ENCODE measurements at places on chromosomes 2 and 18.

GRCh38 chr2:142033393-142033792 is 97.4 kb downstream of the LRP1B start:
- DNase-seq: no peak

GRCh38 chr2:237935740-237936452 is 30.9 kb upstream of the UBE2F start:
- DNase-seq: no peak

DNA sequence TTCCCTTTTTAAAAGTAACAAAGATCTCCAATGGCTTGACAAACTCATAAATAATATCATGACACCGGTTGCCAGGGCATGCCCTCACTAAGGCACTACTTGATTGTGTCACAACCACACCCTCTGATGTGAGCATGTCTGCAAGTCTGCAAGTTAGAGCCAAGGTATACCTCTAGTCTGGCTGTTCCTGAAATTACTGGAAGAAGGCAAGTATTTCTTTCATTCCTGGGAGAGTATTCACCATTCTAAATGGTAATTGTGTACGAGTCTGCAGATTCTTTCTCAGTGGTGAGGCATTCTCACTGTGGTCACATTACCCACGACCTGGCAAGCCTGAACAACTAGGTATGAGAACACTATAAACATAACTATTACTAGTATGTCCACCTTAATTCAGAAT is 25.7 kb upstream of the RNU4ATAC start:
- DNase-seq: no peak

DNA sequence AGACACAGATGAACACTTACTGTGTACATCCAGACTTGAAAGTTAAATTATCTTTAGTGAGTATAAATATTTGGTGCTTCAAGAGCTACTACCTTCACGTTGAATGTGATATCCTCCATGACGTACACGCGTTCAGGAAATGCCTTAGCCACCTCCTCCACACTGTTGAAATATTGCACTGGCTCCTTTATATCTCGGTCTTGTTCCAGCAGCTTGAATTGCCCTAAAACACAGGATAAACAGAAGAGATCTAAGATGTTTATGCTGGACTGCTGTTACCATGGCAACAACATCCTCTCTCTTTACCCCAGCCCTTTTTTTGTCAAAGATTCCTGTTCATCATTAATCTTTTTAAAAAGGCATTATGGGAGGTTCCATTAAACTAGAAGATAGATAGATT is 120.3 kb downstream of the MEP1B start:
- no peak for DNase-seq

DNA sequence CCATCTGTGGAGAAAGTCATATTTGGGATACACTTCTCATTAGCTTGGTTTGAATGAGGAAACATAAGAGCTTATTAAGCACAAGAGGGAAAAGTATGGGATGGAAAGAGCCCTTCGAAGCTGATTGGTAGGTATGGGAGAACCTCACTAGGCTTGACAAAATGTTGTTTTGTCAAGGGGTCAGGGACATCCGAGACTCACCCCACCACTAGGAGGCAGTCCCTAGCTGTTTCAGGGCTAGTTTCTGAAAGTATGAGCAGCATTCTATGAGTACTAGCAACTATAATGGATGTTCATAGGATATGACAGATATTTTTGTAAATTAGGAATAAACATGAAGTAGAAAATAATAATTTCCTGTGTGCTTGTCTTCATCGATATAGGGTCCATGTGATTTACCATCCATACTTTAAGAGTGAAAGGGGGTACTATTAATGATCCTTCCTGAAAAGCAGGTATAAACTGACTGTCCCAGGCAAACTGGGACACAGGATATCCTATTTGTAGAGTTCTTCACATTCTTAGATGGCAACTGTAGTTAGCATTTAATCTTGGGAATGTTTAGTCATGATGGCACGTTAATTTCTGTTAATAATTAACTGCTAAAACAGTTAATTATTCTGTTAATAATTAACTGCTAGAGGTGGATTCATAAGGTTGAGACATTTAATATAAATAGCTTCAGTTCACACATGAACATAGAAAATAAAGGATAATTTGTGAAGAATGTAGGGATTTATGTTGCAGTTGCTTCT is 28.4 kb downstream of the OTX1 start:
- DNase-seq: peak; percentile 7

DNA sequence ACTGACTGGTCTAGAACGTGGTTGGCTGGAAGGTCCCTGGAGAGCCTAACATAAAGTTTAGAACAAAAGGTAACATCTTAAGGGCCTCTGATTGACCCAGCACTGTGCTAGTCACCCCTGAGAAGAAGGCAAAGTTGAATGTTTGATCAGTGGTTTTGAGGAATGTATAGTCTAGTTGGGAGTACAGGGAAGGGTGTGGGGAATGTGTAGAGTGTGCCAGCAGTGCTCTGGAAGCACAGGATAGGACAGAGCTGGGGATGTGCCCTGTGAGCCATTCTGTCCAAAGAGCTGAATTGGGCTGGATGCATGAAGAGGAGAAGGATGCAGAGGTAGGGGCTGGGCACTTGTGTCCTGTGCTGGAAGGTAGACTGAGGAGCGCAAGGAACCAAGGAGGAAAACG is 41.0 kb upstream of the DOCK10 start:
- DNase-seq: no peak

GRCh38 chr2:16249246-16250055 is 309.1 kb downstream of the MYCN start:
- DNase-seq: no peak

GRCh38 chr2:218820746-218821369 is 10.7 kb downstream of the PRKAG3 start:
- no peak for DNase-seq

DNA sequence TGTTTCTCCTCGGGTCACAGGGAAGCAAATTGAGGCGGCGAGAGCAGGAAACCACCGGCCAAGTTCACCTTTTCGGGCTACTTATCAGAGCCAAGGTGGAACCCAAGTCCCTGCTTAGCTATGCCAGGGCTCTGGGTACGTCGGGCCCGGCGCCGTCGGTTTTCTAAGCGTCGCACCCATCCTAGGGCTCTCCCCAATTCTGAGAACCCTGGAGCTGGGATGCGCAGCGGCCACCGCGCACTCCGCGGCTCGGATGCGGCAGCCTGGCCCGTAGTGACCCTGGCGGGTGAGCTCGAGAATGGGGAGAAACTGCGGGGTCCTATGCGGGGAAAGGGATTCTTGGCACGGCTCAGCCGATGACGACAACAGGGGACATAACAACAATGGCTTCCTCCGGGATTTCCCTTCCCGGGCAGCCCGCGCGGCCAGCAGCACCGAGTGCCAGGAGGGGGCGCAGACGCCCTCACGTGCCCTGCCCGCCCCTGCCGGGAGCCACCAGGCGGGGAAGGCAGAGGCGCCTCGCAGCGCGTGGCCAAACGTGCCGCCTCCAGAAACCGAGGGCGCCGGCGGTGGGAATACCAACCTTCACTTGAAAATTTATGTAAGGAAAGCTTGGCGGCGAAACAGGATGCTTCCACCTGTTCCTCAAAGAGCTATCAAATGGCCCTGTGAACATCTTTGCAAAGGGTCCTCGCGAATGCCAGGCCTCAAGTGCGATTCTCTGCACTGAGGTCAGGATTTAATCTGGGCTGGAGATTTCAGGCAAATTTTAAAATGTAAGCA is 2.1 kb upstream of the SLC30A3 start:
- peak; percentile 47 for DNase-seq

DNA sequence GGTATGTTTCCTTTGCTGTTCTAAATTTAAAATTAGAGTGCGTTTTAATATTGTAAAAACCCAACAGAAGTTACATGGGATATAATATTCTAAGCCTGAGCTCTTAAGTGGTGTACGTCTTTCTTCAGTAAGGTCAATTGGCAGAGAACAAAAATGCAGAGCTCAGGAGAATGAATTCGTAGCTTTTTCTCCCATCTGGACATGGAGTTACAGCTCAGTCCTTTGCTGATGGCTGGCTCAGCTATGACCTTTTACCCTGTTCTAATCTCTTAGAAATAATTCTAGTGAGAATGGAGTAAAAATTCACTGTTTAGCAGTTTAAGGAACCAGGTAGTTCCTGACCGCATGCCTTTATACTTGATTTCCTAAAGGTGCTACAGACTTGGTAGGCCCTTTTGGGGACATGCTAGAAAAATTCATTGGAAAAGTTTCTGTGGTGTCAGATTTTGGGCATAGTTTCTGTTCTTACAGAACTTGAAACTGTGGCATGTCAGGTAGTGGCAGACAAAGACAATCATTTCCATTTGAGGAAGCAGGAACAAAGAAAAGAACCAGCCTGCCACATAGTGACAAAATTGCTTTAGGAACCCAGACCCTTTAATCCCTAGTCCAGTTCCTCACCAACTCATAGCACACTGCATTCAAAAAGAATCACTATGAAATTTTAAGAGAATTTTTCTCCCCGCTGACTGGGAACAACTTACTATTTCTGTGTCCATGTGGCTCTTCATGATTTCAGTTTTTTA is 566.8 kb upstream of the ZNF804A start:
- DNase-seq: no peak

- DNase-seq: no peak
Measured at GRCh38 chr2:212265777-212266176, 272.8 kb downstream of the ERBB4 start.

DNA sequence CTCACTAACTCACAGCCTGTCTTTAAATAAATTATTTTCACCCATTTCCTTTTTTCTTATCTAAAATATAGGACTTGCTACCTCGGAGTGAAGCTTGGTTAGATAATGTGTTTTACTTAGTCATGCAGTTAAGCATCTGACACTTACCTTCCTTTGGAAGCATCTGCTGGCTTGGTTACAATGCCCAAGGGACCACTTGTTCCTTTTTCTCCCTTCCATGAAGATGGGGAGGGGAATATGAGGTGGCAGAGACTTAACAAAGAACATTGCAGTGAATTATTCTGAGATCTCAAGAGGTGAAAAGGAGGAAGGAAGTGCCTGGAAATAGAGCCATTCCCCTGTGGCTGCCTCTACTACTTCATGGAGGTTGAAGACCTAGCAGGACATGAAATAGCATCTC is 145.4 kb upstream of the FOSL2 start:
- no peak for DNase-seq

- DNase-seq: no peak
Measured at GRCh38 chr2:18067588-18068384, 189.3 kb downstream of the KCNS3 start.

DNA sequence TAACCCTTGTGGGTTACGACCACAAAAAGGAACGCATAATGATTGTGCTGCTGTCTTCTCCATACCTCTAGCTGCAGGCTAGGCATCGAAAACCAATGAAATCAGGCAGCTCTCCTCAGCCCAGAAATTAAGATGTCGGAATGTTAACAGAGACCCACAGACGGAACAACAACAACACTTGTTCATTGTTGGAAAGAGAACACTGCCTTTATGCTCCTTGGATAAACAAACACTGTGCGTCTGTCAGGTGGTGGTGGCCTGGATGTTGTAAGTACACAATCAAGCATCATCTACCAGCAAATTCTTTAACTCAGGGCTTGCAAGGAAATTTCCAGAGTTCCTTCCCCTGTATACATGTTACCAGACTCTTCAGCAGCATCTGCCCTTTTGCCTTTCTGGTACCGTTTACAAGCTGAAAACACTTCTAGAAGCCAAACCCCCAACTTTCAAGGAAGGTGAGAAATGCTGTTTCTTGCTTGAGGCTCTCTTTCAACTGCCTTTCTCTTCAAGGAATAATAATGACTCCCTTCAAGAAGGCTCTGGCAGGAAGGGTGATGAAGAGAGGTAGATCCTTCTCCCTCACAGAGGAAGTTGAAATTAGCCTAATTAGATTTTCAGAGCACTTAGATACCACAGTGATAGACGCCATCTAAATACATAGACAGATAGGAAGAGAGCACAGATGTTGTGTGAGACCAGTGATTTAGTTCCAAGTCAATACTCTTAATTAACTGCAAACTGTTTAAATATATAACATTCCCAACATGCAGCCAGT is 332.7 kb downstream of the ZNF521 start:
- no peak for DNase-seq

DNA sequence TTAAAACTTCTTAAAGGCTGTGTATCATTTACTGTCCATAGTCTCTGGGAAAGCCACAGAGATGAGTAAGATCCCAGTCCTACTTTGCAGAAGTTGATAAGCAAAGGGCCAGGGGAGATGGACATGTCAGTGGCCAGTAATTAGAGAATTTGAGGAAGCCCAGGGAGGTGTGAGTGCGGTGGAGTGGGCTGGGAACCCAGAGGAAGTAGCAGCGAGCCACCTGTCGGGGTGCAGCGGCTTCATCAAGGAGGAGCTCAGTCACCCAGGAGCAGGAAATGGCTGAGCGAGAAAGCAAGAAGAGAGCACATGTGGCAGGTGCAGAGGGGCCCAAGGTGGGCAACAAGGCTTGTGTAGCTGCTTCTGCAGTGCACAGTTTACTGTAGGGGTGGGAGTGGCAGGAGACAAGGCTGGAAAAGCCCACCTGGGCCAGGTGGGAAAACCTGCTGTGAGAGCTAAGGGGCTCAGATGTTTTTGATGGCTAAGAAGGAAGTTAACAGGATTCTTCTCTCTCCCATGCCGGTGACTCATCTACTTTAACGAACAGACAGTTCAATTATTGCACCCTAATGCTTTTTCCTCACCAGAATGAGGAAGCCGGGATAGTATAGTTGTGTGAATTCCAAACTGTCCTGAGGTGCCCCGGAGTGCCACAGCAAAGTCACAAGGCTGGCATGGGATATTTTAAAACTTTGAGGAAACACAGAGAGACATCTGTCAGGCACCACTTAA is 34.8 kb upstream of the MGAT5 start:
- no peak for DNase-seq

DNA sequence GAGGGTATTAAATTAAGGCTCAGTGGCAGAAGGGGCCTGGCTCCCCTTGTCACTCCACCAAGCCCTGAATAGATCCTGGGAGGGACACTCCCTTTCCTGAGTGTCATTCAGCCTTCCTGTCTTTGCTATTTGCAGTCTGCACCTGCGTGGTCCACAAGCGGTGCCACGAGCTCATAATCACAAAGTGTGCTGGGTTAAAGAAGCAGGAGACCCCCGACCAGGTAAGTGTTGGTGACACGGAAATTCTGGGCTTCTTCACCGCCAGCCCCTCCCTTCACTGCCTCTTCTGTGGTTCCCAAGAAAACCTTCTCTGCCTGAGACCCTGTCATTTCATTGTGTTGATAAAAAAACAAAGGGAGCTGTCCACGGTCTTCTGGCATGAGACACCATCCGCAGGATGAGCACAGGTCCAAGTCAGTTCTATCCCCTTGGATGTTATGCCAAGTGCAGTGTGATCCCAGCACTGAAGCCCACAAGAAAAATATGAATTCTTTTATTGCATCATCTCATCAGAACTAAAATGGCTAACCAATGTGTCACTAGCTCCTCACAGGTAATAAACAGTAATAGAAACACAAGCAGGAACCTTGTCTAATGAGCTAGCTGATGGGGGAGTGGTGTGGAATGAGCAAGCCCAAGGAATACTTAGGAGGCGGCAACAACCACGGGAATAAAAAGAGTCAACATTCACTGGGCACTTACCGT is 316.9 kb upstream of the EPAS1 start:
- DNase-seq: no peak

DNA sequence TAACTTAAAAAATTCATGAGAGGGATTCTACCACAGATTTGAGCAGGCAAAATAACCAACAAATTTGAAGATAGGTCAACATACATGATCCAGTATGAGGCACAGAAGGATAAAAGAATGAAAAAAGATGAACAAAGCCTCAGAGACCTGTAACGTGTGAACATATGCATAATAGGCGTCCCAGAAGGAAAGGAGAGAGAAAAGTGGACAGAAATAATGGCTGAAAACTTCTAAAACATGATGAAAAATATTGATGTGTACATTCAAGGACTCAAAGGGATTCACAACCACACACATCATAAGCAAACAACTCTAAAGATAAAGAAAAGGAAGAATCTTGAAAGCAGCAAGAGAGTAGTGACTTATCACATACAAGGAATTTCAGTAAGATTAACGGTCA is 100.1 kb upstream of the PARD3B start:
- DNase-seq: no peak

- no peak for DNase-seq
Measured at GRCh38 chr2:237041231-237041630, 44.5 kb upstream of the COPS8 start.

All from activated naive CD4-positive, alpha-beta T cell treated with anti-CD3 and anti-CD28 coated beads, Interleukin-2, amount 50 U/mL, for 72 hours (primary cell).